ENCODE measurements at places on chromosomes 11 and 22. TPM values are rescaled to one million over a fixed set of nuclear protein-coding genes. Genes with fewer than 3 reads are reported as not detected.

DNA sequence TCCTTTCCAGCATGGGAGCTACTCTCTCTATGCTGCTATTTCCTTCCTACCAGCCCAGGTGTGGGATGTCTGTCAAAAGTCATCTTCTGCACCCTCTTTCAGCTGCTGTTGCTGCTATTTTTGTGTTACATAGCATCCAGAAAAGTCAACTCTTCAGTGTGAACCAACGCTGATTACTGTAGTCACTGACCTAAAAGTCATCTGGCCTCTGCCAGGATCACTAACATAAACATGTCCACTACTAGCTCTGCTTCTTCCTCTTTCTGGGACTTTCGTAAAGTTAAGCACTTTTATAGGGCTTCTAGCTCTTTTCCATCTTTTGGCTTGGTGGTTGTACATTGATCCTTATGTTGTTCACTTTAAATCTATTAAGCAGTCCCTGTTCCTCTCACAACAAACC is 90.2 kb upstream of the CARD18 start:
- H3K27me3 ChIP-seq: no peaks in the 10 kb centered on the region
- no peaks in the 10 kb centered on the region for H3K4me1 ChIP-seq
- DNase-seq: no peak
- no peaks in the 10 kb centered on the region for H3K36me3 ChIP-seq

The KRTAP5-10 gene
- not detected for total RNA-seq

- H3K4me1 ChIP-seq: no peaks in the 10 kb centered on the region
- H3K27ac ChIP-seq: no peak overlapping the region
- no peak for DNase-seq
These were observed 116.4 kb downstream of the ZNF280B start for GRCh38 chr22:22392131-22392530.

The KDM4D gene
- 0.83 TPM for total RNA-seq

The MISFA gene
- total RNA-seq: 1.3 TPM

DNA sequence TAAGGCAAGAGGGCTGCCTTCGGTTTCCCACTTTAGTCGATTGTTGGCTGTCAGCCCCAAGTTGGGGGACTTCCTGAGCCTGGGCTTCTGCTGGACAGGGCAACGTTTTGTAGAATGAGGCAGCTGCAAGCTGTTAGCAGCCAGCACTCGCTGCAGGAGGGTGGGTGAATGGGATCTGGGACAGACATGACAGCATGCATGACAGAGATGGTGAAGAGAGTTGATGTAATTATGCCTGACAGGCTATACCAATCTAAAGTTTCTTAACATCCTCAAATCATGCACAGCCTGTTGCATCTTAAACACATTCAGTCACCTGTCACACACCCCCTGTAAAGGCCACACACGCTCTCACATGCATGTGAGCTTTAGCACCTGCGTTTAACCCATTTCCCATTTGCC is 49.2 kb downstream of the CWC15 start:
- DNase-seq: no peak
- H3K27me3 ChIP-seq: no peaks in the 10 kb centered on the region
- no peak overlapping the region for H3K4me3 ChIP-seq
- H3K27ac ChIP-seq: peak overlapping the region; percentile 82
- H3K4me1 ChIP-seq: peaks cover 22% of the 10 kb centered on the region

The ZNF280B gene
- 2.0 TPM for total RNA-seq

DNA sequence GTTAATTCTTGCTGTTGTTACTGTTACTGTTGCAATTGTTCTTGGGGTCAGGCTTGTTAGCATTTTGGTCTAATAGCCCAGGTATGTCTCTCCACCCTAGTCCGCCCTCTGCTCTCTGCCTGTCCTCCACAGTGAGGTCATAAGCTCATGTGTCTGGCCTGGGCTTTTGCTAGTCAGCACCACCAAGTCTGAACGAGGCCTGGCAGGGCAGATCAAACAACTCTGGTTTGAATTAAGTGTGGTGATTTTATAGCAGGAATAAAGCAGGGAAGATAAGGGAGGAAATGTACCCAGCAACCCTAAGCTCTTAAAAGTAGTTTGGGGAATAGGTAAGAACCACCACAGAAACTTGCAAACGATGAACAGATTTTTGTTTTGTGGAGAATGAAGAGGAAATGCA is 98.7 kb downstream of the ABTB2 start:
- H3K27ac ChIP-seq: no peak overlapping the region
- no peak overlapping the region for H3K4me3 ChIP-seq
- no peaks in the 10 kb centered on the region for H3K4me1 ChIP-seq
- no peak for DNase-seq
- H3K36me3 ChIP-seq: no peaks in the 10 kb centered on the region
- peaks cover 4% of the 10 kb centered on the region for H3K27me3 ChIP-seq

DNA sequence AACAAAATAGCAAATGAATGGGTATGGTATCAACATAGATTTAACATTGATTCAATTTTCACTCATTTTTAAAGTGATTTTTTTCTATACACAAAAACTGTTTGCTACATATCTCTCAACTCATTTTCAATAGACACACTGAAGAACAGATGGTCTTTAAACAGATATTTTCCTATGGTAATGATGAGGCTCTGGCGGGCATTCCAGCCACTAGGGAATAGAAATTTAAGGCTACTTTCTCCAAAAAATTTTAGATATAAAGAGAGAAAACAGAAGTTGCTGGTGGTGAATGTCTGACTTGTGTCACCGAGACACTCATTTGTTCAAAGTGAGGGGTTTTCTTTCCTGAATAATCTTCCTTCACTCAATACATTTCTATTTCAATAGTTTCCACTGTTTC is 693.0 kb downstream of the ETS1 start:
- H3K4me1 ChIP-seq: no peaks in the 10 kb centered on the region
- no peaks in the 10 kb centered on the region for H3K36me3 ChIP-seq
- H3K27ac ChIP-seq: no peak overlapping the region
- no peak for DNase-seq

DNA sequence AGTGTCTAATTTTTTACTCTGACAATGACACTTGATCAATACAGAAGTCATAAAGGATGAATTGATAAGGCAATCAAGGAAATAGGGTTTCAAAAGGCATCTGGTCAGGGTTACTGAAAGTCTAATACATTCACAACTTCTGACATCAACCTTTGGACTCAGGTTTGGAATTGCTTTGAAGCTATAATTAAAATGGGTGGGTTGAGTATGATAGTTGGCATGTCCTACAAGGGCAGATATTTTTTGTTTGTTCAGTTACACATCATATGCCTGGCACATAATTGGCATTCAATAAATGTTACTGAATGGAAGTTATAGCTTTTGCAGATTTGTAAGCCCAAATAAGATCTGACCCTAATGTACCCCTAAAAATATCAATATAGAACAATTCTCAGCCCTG is 7.3 kb upstream of the FUT4 start:
- no peak for DNase-seq
- H3K27ac ChIP-seq: no peak overlapping the region
- H3K4me3 ChIP-seq: no peak overlapping the region
- no peaks in the 10 kb centered on the region for H3K36me3 ChIP-seq

GRCh38 chr11:67666676-67667489 is 7.5 kb downstream of the ALDH3B2 start:
- no peaks in the 10 kb centered on the region for H3K4me1 ChIP-seq
- peak; percentile 6 for DNase-seq
- H3K36me3 ChIP-seq: no peaks in the 10 kb centered on the region
- no peak overlapping the region for H3K27ac ChIP-seq

- DNase-seq: peak; percentile 65
- peaks cover 34% of the 10 kb centered on the region for H3K36me3 ChIP-seq
- H3K4me1 ChIP-seq: peaks cover 33% of the 10 kb centered on the region
- peak overlapping the region; percentile 85 for H3K4me3 ChIP-seq
- no peaks in the 10 kb centered on the region for H3K27me3 ChIP-seq
- peak overlapping the region; percentile 85 for H3K27ac ChIP-seq
These were observed 419 bp downstream of the ANKRD54 start for GRCh38 chr22:37843741-37844089.

The EFEMP2 gene
- total RNA-seq: 13.8 TPM

DNA sequence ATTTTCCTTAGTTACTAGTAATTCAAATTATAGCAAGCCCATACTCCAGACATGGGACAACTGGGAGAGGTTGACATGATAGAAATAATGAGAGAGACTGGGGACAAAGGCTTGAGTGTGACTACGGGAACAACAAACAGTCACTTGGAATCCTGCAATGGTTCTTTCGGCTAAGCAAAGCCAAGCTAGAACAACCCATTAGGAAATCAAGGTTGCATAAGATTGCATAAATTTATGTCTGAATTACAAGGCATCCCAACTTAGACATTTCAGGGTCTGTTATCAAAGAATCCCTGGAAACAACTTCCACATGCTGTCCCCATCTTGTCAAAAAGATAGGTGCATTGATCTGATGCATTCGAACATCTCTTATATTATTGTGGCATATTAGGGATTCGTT is 10.2 kb upstream of the NRGN start:
- H3K4me3 ChIP-seq: no peak overlapping the region
- no peaks in the 10 kb centered on the region for H3K4me1 ChIP-seq
- H3K27me3 ChIP-seq: peaks cover 17% of the 10 kb centered on the region

DNA sequence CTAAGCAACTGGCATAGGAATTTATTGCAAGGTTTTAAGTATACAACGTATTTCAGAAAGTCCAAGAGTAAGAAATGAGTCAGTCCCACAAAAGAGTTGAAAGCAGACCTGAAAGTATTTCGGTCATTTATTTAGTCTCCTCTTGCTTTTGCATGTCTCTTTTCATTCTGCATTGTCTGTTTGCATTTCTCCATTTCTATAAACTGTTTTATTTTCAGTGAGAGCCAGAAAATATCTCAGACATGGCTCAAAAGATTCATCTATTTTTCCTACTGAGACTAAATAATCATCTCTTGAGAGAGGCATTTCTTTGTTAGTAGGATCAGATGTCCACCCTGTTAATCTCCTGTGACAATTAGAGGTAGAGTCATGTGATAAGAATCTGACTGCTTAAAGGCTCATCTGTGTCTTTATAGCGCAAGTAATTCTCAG is 219.1 kb upstream of the CCDC179 start:
- H3K4me3 ChIP-seq: no peak overlapping the region
- H3K4me1 ChIP-seq: no peaks in the 10 kb centered on the region
- no peak for DNase-seq
- no peaks in the 10 kb centered on the region for H3K27me3 ChIP-seq
- H3K36me3 ChIP-seq: no peaks in the 10 kb centered on the region

The SMIM35 gene
- 0.55 TPM for total RNA-seq

DNA sequence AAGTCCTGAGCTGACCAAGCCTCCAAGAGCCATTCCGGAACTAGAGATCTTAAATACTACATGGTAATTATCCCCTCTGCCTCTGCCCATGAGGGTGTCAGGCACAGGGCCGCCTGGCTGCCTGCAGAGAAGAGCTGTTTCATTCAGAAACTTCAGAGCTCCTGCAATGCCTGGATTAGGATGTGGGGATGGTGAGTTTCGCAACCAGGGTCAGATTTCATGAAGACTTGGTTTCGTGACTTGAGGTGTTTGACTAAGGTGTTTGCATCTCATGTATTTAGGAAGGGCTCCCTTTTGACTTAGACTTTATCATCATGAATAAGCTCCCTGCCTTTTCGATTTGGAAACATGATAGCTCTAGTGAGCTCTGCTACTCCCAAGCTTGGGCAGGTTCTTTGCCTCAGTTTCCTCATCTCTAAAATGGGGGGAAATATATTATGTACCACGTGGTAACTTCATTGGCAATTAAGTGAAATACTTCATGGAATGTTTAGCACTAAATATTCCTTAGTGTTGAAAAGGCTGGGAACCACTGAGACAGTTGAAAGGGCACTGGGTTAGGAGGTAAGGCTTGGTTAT is 9.1 kb downstream of the TIMP3 start:
- H3K36me3 ChIP-seq: no peaks in the 10 kb centered on the region
- H3K27ac ChIP-seq: no peak overlapping the region
- H3K4me3 ChIP-seq: no peak overlapping the region
- H3K4me1 ChIP-seq: no peaks in the 10 kb centered on the region
- H3K27me3 ChIP-seq: peaks cover 5% of the 10 kb centered on the region

GRCh38 chr22:45344334-45344733 is 34.6 kb downstream of the FAM118A start:
- H3K27ac ChIP-seq: no peak overlapping the region
- no peak for DNase-seq
- H3K27me3 ChIP-seq: no peaks in the 10 kb centered on the region
- peaks cover 40% of the 10 kb centered on the region for H3K36me3 ChIP-seq
- peaks cover 11% of the 10 kb centered on the region for H3K4me1 ChIP-seq
- no peak overlapping the region for H3K4me3 ChIP-seq

GRCh38 chr11:134844838-134845237 is 432.8 kb upstream of the B3GAT1 start:
- no peaks in the 10 kb centered on the region for H3K27me3 ChIP-seq
- H3K36me3 ChIP-seq: no peaks in the 10 kb centered on the region
- H3K4me1 ChIP-seq: no peaks in the 10 kb centered on the region
- no peak overlapping the region for H3K27ac ChIP-seq

The ASPHD2 gene
- 12.7 TPM for total RNA-seq

GRCh38 chr22:37202001-37202555 is 10.2 kb downstream of the SSTR3 start:
- no peaks in the 10 kb centered on the region for H3K36me3 ChIP-seq
- peaks cover 27% of the 10 kb centered on the region for H3K4me1 ChIP-seq
- H3K4me3 ChIP-seq: no peak overlapping the region
- H3K27me3 ChIP-seq: no peaks in the 10 kb centered on the region
- H3K27ac ChIP-seq: no peak overlapping the region

- H3K4me1 ChIP-seq: peaks cover 9% of the 10 kb centered on the region
- peaks cover 5% of the 10 kb centered on the region for H3K27me3 ChIP-seq
- DNase-seq: no peak
- no peak overlapping the region for H3K4me3 ChIP-seq
These were observed 38.7 kb upstream of the E2F8 start for GRCh38 chr11:19279451-19279850.

The BCO2 gene
- 1.0 TPM for total RNA-seq

DNA sequence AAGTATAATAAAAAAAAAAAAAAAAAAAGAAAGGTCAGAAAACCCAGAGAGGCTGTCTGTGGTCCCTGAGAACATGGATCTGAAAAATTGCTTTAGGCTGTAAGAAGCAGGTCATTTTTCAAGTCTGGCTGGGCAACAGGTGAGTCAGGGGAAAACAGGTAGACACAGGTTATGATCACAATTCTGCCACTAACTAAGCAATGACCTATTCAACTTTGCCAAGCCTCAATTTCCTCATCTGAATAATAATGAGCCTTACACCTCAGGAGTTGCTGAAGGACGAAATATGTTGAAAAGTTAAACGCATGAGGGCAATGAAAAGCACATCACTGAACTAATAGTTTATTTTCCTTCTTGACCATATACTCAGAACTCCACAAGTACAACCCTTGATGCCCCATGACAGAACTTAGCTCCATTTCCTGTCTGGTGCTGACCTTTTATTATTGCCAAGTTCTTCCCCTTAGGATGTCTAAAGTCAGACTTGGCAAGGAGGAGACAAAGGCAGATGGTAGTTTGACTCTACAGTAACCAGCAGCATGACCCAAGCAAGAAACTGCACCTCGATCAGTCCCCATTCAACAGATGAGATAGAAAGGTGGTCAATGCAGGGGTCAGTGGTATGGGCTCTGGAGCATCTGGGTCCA is 93.6 kb downstream of the SYN3 start:
- H3K4me1 ChIP-seq: no peaks in the 10 kb centered on the region
- no peak overlapping the region for H3K27ac ChIP-seq
- no peaks in the 10 kb centered on the region for H3K36me3 ChIP-seq
- DNase-seq: no peak
